ENCODE measurements at places on chromosomes 7 and 10.

DNA sequence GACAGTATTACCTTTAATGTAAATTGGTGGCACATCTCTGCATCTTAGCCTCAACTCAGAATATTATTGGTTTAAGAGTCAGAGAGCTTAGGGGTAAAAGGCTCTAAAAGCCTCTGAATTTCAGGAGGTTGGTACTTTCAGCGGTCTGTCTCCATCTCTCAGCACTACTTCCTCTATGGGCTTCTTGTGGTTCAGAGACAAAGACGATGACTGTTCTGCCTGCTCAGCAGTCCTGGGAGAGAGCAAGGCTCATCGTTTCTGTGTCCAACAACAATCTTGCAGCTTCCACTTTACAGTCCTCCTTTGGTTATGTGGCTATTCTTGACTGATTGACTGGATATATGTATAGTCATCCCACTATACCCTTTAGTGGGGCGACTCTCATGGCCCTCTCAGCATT lies 394.7 kb downstream of the AUTS2 start:
- no peak overlapping the region for H3K27ac ChIP-seq
- no peak overlapping the region for H3K4me3 ChIP-seq
- H3K36me3 ChIP-seq, result no peaks in the 10 kb centered on the region
- no peaks in the 10 kb centered on the region for H3K27me3 ChIP-seq

DNA sequence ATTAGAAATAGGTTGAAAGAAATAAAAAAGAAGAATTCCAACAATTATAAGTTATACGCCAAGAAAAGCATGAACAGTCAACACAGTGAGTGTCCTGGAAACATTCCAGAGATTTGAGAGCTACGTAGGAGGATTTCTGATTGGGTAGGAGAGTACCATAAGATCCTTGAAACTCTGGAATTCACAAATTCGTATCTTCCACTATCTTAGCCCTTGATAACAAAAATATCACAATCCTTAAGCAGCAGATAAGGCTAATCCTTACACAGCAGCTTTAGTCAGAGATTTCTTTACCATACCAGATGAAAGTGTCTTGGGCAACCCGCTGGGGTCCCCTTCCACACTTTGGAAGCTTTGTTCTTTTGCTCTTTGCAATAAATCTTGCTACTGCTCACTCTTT lies 8.2 kb downstream of the TPK1 start:
- H3K27me3 ChIP-seq, result no peaks in the 10 kb centered on the region
- peak overlapping the region; percentile 54 for H3K27ac ChIP-seq
- H3K4me3 ChIP-seq, result no peak overlapping the region
- no peak for DNase-seq
- peaks cover 25% of the 10 kb centered on the region for H3K4me1 ChIP-seq

DNA sequence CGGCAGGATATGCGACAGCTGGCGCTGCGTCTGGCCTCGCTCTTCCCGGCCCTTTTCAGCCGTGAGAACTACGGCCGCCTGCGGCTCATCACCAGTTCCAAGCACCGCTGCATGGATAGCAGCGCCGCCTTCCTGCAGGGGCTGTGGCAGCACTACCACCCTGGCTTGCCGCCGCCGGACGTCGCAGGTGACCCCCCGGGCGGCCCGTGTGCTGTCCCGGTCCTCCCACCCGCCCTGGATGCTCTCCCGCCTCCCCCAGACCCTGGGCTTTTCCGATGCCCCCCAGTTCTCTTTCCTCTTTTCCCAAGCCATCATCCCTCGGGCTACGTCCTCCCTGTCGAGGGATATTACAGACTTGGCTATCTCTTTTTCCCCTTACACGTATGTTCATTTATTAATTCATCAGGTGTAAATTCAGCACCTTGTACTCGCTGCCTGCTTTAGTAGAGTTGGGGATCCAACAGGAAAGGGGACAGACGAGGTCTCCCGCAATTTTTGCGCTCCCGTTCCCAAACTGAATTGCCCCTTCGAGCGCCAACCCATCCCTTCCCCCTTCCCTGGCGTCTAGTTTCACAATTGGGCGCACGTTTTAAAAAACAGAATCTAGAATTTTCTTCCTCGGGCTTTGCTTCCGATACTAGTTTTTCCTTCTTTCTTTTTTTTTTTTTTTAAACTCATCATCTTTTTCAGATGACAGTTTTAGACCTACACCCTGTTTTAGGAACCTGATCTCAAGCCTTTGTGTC lies 846 bp downstream of the MINPP1 start:
- no peak for DNase-seq
- H3K36me3 ChIP-seq, result no peaks in the 10 kb centered on the region
- peak overlapping the region; percentile 92 for H3K27ac ChIP-seq
- no peaks in the 10 kb centered on the region for H3K27me3 ChIP-seq
- H3K4me3 ChIP-seq, result peak overlapping the region; percentile 89

DNA sequence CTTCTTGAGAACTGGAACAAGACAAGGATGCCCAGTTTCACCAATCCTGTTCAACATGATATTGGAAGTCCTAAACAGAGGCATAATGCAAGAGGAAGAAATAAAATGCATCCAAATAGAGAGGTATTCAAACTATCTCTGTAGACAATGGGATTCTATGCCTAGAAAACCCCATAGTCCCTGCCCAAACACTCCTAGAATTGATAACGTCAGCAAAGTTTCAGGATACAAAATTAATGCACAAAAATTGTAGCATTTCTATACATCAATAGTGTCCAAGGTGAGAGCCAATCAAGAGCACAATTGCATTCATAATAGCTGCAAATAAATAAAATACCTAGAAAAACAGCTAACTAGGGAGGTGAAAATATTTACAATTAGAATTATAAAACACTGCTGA lies 72.5 kb downstream of the PCDH15 start:
- no peak for DNase-seq
- no peak overlapping the region for H3K27ac ChIP-seq
- no peak overlapping the region for H3K4me3 ChIP-seq
- no peaks in the 10 kb centered on the region for H3K36me3 ChIP-seq

DNA sequence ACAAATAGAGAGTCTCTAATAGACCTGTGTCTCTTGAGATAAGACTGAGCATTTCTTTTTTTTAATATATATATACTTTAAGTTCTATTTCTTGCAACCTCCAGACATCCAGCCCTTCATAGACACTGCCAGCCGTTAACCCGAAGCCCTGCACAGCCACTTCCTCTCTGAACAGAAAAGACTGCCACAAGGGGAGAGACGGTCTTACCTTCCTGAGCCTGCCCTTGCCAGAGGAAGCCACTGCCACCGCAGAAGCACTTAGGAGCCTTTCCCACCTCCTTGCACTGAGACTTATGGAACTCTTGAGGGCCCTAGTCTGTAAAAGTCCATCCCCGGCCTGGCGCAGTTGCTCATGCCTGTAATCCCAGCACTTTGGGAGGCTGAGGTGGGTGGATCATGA lies 31.8 kb upstream of the PRSS1 start:
- no peak overlapping the region for H3K27ac ChIP-seq
- no peaks in the 10 kb centered on the region for H3K4me1 ChIP-seq
- H3K36me3 ChIP-seq, result no peaks in the 10 kb centered on the region
- no peaks in the 10 kb centered on the region for H3K27me3 ChIP-seq

- no peaks in the 10 kb centered on the region for H3K4me1 ChIP-seq
- no peaks in the 10 kb centered on the region for H3K36me3 ChIP-seq
- peak; percentile 50 for DNase-seq
- H3K27ac ChIP-seq, result no peak overlapping the region
- H3K4me3 ChIP-seq, result no peak overlapping the region
Measured at GRCh38 chr10:78451592-78451991, 417.9 kb downstream of the RPS24 start.

GRCh38 chr7:44376429-44377133 lies 51.2 kb upstream of the CAMK2B start:
- no peak for DNase-seq
- no peak overlapping the region for H3K27ac ChIP-seq
- H3K4me1 ChIP-seq, result no peaks in the 10 kb centered on the region
- H3K27me3 ChIP-seq, result no peaks in the 10 kb centered on the region

DNA sequence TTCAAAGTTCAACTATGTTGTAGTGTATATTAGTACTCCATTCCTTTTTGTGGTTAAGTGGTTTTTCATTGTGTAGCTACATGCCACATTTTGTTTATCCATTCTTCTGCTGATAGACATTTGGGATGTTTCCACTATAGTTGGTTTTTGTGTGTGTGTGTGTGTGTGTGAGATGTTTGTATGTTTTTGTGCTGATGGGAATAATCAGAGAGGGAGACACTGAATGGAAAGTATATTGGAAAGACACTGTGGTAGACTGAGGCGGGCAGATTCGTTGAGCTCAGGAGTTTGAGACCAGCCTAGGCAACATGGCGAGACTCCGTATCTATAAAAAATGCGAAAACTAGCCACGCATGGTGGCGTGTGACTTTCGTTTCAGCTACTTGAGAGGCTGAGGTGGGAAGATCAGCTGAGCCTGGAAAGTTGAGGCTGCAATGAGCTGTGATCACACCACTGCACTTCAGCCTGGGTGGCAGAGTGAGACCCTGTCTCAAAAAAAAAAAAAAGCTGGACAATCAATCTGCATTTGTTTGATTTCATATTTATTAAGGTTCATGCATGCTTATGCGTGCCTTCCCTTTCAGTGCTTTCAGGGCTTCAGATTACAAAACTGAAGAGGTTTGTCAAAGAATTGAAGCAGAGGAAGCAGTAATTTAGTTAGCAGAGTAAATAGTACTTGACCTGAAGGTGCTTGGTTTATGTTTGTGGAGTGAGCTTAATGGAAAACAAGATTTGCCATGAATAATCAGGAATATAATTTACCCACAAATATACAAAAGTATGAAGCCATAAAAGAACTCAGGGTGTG lies 14.7 kb downstream of the SEC24C start:
- H3K27me3 ChIP-seq, result no peaks in the 10 kb centered on the region
- no peaks in the 10 kb centered on the region for H3K4me1 ChIP-seq
- H3K36me3 ChIP-seq, result peaks cover 68% of the 10 kb centered on the region
- H3K27ac ChIP-seq, result no peak overlapping the region
- no peak overlapping the region for H3K4me3 ChIP-seq

DNA sequence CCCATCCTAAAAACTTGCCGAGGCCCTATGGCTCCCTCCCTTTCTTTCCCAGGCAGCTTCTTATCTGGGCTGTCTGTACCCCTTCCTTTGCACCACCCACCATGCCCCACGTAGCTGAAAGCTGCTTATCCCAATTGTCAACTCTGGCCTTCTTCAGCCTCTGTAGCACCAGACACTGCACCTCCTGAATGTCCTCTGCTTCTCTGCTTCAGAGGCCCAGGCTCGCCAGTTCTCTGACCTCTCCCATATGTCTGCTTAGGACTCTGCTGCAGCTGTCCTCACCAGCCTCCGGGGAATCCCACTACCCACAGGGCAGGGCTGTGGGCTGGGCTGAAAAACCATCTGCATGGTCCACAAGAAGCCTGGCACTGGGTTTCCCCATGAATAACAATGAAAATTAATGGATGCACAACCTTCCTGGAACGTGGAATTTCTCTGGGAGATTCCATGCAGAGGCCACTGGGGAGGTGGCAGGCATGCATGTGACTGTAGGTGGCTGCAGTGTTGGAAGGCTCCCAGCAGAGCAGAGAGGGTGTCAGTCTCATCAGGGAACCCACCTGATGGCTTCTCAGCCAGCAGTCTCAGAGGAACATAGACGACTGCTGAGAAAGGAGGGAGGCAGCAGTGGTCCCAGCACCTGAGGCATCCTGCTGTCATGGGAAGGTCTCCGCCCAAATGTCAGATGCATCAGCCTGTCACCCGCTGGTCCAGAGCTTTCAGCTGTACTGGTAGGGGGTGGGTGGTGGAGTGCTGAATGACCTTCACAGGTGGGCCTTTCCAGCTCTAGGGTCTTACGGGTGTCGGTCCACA lies 16.8 kb upstream of the SH2D4B start:
- H3K27ac ChIP-seq, result no peak overlapping the region
- no peak for DNase-seq
- no peaks in the 10 kb centered on the region for H3K27me3 ChIP-seq
- no peaks in the 10 kb centered on the region for H3K4me1 ChIP-seq
- no peak overlapping the region for H3K4me3 ChIP-seq

DNA sequence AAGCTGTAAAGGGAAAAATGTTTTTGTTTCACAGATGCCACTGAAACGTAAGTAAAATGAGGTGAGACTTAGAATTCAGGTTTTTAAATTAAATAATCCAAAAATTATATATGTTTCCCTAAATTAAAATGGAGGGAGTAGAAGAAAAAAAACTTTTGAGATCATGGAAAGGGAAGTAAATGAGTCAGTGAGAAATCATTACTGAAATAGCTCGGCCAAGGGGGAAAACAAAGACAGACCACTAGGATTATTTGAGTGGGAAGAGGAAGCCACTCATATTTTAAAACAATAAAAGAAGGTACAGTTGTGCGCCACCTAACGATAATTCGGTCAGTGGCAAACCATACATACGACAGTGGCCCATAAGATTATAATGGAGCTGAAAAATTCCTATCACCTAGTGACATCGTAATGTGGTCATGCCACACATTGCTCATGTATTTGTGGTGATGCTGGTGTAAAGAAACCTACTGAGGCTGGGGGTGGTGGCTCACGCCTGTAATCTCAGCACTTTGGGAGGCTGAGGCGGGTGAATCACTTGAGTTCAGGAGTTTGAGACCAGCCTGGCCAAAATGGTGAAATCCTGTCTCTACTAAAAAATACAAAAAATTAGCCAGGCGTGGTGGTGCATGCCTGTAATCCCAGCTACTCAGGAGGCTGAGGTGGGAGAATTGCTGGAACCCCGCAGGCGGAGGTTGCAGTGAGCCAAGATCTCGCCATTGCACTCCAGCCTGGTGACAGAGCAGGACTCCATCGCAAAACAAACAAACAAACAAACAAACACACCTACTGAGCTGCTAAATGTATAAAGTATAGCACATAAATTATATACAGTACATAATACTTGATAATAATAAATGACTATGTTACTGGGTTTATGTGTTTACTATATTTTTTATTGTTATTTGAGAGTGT lies 64.7 kb downstream of the MKX start:
- no peaks in the 10 kb centered on the region for H3K27me3 ChIP-seq
- H3K4me3 ChIP-seq, result no peak overlapping the region
- DNase-seq, result no peak
- H3K4me1 ChIP-seq, result no peaks in the 10 kb centered on the region
- peak overlapping the region; percentile 49 for H3K27ac ChIP-seq

- no peak overlapping the region for H3K27ac ChIP-seq
- DNase-seq, result no peak
- no peaks in the 10 kb centered on the region for H3K36me3 ChIP-seq
- no peak overlapping the region for H3K4me3 ChIP-seq
- no peaks in the 10 kb centered on the region for H3K27me3 ChIP-seq
- H3K4me1 ChIP-seq, result peaks cover 7% of the 10 kb centered on the region
Measured at GRCh38 chr10:48519481-48520183, 85.2 kb downstream of the ARHGAP22 start.

DNA sequence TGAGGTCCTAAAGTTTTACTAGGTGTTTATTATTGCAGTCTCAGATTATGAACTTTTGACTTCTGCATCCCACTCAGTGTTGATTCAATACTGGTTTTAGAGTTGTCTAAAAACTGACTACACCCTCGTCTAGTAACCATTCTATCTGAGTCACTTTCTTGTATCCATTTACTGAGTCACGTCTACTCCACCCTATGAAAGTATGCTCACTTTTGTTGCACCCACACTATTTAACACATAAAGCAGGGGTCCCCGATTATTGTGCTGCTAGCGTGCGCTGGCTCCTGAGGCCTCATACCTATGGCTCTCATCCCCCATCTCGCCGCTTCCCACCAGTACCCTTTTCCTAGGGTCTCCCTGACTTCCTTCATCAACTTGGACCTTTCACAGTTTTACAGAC lies 2.0 kb downstream of the SAMD9 start:
- no peaks in the 10 kb centered on the region for H3K36me3 ChIP-seq
- H3K27ac ChIP-seq, result no peak overlapping the region
- H3K27me3 ChIP-seq, result no peaks in the 10 kb centered on the region
- DNase-seq, result no peak
- peaks cover 11% of the 10 kb centered on the region for H3K4me1 ChIP-seq

Data from ascending aorta (tissue), 2 donors.